Brain microvascular endothelial cell (primary cell): ENCODE measurements at places on chromosomes 3 and 15.

- DNase-seq, result no peak
These were observed 43.1 kb downstream of the DNAJB8 start for GRCh38 chr3:128423525-128424147.

DNA sequence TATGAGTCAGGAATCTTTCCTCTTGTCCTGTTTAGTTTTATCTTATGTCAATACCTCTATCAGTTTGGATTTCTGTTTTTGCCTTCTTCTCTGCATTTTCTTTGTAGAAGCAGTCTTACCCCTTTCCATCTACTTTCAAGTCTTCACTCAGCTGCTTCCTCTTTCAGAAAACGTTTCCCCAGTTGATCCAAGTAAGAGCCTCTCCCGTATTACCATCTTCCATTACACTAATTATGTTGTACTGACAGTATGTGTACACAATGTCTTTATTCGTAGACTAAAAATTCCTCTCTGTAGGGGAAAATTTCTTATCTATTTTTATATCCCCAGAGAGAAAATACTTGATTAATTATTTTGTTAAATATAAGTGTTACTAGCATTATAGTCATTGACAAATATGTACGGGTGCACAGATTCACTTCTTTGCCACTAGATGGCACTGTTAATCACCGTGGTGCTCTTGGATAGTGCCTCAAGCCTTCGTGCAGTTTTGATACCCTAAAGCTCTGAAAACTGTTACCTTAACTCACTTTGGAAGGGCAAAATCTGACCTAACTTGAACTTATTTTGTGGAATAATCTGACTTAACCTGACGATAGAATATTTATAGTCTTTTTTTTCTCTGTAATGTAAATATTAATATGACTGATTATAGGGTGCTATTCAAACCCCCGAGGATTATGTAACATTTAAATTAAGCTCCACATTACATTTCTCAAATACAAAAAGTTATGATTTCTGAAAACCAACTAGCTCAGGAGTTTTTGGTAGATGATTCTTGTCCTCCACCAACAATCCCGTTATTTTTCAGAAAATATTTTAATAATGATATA, 74.2 kb upstream of the POU1F1 start:
- peak; percentile 27 for DNase-seq

GRCh38 chr3:120908030-120908794, at the start of gene STXBP5L:
TSS of gene STXBP5L (plus strand) at chr3:120908205. CDS start at chr3:120909579, 1,374 bp downstream.
- peak; percentile 54 for DNase-seq

DNA sequence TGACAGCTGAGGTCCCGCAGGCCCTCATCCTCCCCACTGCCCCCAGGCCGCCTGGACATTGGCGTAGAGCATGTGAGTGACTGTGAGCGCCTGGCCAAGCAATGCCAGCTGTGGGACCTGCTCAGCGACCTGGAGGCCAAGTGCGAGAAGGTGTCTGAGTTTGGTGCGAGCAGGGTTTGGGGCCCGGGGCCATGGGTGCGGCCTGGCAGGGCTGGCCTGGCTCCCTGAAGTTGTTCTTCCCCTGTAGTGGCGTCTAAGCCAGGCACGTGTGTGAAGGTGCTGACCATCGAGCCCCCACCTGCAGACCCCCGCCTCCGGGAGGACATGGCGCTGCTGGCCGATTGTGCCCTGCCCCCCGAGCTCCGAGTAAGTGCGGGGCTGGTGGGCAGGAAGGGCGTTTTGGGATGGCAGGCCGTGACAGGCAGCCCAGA, 4.2 kb downstream of the ABTB1 start:
- no peak for DNase-seq

- DNase-seq, result peak; percentile 59
These were observed 22.5 kb downstream of the GLB1 start for GRCh38 chr3:33074217-33075067.

- no peak for DNase-seq
These were observed 27.6 kb downstream of the SLC9A9 start for GRCh38 chr3:143820466-143821221.

- no peak for DNase-seq
These were observed 569.3 kb downstream of the NAALADL2 start for GRCh38 chr3:175428466-175428865.

GRCh38 chr15:85477061-85477460, 96.7 kb downstream of the AKAP13 start:
- no peak for DNase-seq

DNA sequence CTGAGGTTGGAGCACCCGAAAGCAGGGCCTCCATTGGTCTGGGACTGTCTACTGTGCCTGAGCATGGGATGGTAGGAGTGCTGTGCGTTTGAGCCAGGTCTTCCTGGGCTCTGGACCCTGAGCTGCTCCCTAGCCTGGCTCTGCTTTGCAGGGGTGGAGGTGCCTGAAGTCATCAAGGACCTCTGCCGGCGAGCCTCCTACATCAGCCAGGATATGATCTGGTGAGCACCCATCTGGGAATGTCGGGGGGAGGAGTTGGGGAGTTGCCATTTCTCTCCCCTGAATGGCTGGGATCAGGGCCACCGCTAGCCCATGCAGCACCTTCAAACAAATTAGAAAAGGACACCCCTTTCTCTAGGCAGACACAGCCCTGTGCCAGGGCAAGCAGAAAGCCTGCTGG, 20.7 kb downstream of the DUOX1 start:
- no peak for DNase-seq

- no peak for DNase-seq
These were observed 368.4 kb upstream of the IL12A start for GRCh38 chr3:159620281-159620680.

DNA sequence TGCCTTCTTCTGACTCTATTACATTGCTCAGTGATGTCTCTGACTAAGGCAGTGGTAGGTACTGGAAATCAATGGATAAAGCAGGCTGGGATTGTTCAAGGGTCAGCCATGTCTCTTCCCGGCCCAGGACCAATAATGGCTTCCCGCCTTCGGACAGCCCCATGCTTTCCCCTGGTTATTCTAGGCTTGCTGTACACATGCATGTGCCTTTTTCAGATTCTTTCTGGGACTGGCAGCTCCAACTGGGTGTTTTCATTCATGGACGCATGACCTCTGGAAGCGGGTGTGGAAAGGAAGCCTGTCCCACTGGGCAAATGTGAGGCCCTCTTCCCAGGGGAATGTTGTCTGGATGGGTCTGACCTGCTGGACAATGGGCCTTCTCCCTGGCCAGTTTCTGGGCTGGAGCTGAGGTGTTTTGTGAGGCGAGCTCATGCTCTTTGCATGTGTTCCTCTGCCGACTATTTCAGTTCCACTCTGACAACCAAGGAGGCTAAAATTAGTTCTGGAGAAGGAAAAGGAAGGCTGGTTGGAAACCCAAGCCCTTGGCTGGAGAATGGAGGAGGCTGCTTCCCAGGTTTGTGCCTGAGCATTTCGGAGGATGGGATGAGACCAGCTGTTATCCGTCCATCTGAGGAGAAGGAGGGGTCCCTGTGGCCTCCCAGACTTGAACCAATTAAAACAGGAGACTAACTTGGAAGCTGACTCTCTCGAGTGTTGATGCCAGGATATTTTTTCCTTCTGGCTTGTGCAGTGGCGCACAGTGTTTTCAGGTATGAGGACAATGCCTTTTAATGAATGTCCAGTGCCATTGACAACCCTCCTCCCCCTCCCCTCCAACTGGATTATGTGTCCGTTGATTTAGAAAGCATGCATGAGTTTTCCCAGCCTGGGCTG, 6.9 kb downstream of the ACVR2B start:
- DNase-seq, result no peak
